SK-N-SH treated with all-trans-retinoic acid at 6 μM for 48 hours (cell line): ENCODE measurements at places on chromosomes 5 and 9.

DNA sequence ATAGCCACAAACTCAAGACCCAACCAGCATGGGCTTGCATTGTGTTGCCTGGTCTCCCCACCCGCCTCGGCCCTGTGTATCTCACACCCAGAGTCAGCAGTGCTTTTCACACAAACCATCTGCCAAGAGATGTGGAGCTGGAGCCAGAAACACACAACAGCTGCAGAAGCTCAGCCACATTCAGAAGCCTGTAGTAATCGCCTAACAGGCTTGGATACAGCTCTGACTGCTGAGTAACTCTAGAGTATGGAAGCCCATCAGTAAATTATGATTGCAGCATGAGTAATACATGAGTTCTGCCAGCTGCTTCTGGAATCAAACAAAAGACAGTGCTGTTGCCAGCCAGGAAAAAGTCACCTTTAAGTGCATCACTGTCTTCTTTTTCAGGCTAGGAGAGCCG, 16.0 kb downstream of the TEK start:
- ATAC-seq: peak; percentile 99

- ATAC-seq: no peak
Measured at GRCh38 chr5:6729386-6730310, 16.4 kb downstream of the TENT4A start.

GRCh38 chr9:15724016-15724415, 171.2 kb downstream of the CCDC171 start:
- ATAC-seq: no peak

- ATAC-seq: no peak
Measured at GRCh38 chr9:129324808-129325502, 146.9 kb upstream of the IER5L start.

- no peak for ATAC-seq
Measured at GRCh38 chr5:133602835-133603380, 9.4 kb downstream of the FSTL4 start.

DNA sequence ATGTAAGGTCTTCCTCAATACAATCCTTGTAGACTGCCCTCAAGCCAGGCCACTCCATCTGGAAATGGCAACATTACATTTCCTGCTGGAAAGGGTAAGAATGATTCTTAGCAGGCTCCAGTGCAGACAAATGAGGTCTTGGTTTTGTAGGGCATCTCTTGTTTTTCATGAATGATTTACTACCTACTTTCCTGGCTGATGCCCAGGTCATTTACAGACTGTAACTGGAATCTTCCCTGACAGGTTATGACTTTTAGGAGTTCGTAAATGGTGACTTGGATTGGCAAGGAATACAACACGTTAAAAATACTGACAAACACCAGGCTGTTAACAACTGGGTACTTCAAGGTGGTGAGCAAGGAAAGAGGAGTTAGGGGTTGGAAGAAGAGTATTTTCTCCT, 510.5 kb upstream of the TNC start:
- no peak for ATAC-seq

- ATAC-seq: peak; percentile 86
Measured at GRCh38 chr9:127955294-127956015, 17.8 kb upstream of the DPM2 start.

- ATAC-seq: peak; percentile 90
Measured at GRCh38 chr9:91734371-91734981, 215.6 kb downstream of the ROR2 start.

GRCh38 chr9:117268847-117269446, 145.9 kb downstream of the ASTN2 start:
- no peak for ATAC-seq

DNA sequence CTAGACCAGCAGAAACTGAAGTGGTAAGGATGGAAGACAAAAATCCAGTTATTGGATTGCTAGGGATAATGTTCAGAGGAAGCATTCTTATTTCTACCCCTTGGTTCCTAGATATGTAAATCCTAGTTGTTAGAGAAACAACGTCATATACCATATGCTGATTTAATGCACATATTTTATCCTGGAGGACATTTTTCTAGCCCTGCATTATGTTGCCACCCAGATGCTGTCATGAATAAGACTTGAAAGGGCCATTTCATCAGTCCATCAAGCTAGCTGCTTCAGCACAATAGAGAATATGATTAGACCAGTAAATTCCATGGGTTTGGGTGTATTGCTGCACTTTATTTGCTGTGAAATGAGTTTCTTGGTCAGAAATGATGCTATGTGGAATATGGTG, 1736.4 kb downstream of the MAT2B start:
- no peak for ATAC-seq

DNA sequence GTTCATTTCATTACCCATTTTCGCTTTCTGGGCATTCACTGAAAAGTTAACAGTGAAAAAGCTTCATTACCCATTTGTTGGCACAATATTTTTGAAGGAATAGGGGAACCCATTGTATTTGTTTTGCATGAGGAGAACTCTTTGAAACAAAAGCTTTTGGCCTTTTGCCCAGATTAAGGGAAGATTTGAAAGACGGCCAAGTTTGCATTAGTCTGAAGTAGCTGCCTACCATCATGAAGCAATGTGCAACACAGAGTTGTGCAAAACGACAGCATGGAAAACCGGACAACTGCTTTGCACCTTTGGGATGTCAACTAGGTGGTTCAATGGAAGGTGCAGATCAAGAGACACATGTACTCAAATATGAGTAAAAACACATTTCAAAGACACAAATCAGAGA, 84.9 kb downstream of the TRPM3 start:
- no peak for ATAC-seq

DNA sequence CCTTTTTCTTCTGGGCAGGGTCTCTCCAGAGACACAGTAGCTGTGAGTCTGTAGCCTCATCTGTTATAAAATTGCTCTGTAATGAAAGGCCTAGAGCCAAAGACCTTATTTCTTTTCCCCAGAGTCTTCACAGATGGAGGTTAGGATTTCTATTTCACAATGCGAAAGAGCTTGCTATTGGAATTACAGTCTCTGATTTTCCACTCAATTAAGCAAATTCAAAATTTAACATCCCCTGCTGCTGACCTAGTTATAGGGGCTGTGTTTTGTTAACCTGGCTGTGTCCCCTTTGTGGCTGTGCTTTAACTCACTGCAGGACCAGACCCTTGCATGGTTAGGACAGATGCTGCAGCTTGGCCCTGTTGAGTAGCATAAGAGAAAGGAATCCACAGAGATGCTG, 190.3 kb upstream of the NMUR2 start:
- no peak for ATAC-seq

DNA sequence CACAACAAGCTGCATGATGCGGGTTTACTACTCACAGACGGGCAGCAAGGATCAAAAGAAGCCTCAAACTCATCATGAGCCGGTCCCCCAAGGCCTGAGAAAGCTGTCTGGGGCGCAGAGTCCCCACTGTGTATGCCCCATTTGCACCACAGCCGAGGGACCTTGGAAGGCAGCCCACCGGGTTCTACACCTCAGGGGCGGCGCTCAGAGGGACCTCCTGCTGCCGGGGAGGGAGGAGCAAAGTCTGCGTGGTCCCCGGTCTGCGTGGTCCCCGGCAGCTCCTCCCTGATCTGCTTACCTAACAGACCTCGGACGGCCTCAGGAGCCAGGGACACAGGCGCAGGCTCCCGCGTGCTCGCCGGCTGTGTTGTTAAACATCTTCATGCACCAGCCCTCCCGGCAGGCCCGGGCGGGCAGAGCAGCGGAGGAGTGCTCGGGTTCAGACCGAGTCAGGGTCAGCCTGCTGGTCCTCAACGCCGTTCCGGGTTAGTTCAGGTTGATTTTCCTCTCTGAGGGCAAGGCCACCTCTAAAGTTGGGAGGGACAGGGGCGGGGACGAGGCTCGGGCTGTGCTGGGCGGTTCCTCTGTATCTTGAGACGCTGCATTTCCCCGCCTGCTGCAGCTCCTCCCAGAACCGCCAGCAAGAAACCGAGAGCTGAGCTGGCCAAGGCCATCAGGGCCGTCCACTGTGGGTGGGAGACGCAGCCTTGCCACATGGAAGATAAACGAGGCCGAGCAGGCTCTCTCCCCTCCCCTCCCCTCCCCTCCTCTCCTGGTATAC, 74.6 kb downstream of the MRPL36 start:
- peak; percentile 53 for ATAC-seq

DNA sequence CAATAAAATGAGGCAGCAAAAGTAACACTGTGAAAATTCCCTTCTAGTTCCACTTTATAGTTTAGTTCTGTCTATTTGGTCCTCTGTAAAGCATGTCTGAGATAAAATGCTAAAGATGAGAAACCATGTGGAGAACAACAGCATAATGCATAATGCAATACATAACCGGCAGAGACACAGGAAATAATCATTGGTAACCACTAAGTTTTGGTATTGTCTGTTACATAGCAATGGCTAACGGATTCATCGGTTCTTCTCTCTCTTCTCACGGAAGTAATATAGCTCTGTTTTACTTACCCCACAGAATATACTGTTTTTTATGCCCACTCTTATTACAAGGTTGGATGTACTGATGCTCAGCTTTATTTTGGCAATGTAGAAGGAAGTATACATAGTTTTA, 158.9 kb downstream of the FAM174A start:
- ATAC-seq: no peak

DNA sequence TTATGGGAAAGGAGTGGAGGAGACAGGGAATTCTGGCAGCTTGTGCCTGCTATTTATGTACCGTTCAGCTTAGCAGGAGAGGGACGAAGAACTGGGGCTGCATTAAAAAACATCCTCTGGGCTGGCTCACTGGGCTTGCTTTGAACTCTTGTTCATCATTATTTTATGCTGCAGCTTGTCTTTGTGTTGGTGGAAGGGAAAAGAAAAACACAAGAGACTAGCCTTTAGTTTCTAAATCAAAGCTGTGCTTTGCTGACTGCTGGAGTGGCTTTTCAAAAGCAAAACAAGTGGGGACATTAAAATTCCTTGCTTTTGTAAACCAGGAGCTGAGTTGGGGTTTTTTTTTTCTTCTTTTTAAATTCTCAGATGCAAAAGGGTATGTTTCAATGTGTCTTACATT, 5.9 kb upstream of the RGMB start:
- no peak for ATAC-seq

- no peak for ATAC-seq
Measured at GRCh38 chr9:91583161-91583875, 159.7 kb upstream of the NFIL3 start.

GRCh38 chr9:128250839-128251731, 24.7 kb downstream of the GOLGA2 start:
- ATAC-seq: no peak

DNA sequence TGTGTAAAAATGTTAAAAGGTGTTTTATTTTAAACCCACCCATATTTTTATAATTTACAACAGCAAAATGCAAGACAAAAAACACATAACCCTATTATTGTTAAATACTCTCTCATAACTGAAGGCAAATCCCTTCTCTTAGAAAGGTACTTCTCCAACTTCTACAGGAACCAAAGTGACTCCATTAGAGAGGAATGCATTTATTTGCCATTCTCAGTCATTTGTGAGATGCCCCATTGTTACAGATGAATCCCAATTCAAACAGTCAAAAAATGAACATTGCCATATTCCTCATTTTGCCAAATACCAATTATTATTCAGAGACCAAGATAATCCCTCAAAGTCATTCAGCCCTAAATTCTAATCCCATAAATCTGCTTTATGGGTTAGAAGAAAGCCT, 175.8 kb downstream of the TSSK1B start:
- ATAC-seq: no peak

DNA sequence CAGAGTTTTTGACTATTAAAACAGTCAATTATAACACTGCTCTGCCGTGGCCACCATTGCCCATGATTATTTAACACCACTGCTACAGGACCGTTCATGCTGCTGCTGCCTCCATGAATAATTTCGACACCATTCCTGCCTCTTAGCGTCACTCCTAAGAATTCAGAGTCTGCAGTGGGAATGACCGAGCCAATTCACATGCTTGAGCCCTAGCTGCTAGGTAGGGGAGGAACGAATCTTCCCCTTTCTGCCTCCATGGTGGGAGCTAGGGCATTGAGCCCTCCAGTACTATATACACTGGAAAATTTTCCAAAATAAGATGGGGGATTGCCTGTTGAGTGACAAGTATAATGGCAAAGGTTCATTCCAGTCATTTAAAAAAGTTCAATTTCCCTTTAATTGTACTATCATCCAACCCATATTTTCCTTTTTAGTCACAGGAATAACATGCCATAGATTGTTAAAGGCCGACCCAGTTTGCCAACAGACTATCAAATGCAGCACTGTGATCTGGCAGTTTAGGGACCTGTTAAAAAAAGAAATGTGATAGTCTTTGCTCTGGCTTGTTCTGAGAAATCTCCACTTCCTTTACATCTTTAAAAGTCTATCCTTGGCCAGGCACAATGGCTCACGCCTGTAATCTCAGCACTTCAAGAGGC, 13.5 kb upstream of the B4GALT1 start:
- peak; percentile 92 for ATAC-seq

- no peak for ATAC-seq
Measured at GRCh38 chr5:146341854-146342253, 3.2 kb downstream of the POU4F3 start.

DNA sequence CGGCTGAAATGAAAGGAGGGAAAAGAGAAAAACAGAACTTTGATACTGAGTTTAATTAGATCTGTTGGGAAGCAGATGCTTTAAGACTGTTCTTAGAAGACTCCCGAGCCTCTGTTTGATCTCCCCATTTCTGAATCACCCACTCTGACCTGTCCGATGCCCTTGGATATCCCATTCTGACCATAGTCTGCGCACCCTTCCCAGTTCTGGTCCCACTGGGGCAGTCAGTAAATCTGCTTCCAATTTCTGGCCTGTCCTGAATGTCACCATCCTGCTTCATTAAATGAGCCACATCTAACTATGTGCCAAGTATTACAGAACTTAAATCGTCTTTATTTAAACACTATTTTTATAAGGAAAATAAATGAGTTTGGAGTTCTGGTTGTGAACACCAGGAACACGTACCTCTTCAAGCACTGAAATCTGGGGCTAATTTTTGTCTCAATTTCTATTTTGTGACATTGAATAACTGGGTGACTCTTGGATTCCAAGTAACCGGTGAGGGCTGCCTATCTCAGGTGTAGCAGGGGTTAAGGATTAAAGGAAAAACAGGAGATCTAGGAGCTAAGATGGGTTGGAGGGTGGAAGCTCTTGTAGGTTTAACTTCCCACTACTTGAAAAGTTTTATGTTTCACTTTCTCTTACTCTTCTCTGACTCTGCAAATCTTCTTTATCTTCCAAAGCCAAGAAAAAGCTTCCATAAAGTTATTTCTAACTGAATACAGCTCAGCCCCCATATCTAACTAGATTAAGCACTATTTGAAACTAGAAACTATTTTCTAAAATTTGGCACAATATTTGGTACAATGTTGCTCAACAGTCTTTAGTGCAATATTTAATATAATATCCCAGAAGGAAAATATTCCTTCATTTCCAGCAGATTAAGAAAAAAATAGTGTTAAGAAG, 40.1 kb downstream of the ALDH1A1 start:
- no peak for ATAC-seq

- peak; percentile 45 for ATAC-seq
Measured at GRCh38 chr9:4328723-4329122, 28.9 kb upstream of the GLIS3 start.

- ATAC-seq: no peak
Measured at GRCh38 chr9:14455243-14455642, 141.3 kb upstream of the NFIB start.

- ATAC-seq: no peak
Measured at GRCh38 chr9:127776924-127777289, 1.6 kb downstream of the SH2D3C start.
